KBM-7 (cell line): ENCODE measurements at places on chromosomes 11 and 22.

DNA sequence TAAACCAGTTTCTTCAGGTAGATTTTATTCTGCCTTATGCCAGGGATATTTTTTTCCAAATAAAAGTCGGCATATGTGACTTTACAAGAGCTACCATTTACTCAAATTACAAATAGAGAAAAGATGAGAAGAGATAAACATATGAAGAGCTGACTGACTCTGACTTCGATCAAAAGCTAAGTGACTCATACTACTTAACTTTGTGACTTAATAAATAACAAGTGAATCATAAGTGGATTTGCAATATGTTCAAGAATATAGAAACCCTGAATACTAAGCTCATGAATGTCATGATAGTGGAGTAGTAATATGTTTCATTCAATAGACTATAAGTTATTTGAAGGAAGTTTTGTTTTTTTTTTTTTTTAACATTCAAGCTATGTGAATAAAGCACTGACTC, 130.5 kb upstream of the ANO3 start:
- no peak for DNase-seq

GRCh38 chr22:20729194-20729593, 44.7 kb upstream of the SERPIND1 start:
- no peak for DNase-seq

DNA sequence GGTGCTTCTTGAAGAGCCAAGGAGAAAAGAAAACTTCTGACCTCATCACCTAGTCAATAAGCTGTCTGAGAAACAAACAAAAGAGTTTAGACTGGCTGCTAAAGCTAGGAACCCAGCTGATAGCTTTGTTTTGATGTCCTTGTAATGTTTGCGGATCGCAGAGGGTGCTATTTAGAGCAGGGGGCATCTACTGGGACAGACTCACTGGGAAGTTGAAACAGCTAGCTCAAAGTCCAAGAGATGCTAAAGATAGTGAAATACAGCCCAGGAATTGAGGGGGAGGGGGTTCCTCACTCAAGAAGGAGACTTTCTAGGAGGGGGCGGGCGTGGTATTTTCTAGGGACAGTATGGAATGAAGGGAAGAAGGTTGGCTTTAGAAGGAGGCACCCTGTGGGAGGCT, 18.9 kb downstream of the ZBTB16 start:
- no peak for DNase-seq

DNA sequence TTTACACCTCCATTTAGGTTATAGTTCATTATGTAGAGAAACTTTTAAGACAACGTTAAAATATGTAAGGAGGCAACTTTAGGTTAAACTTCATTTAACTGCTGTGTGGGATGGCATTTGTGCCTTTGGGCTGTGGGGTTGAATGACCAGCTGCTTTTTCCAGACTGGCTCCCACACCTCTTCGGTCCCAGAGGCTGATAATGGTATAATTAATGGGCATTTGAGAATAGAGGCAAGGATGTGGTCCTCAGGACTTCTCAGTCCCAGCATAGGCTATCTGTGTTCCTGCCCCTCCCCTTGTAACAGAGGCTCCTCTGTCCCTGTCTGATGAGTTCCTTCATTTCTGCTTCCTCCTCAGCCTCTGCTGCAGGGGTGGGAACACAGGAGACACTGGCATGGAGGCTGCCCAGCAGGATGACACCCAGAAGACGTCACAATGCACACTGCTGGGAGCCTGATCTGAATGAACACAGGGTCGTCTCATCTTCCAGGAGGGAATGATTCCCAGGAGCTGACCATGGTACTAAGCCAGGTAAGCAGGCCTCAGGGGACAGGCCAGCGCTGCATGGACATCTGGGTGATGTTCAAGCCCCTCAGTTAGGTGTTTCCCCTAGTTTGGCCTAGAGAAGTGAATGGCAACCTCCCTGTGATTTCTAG, 17.1 kb upstream of the GNAZ start:
- no peak for DNase-seq

- peak; percentile 47 for DNase-seq
Observed at GRCh38 chr11:35006389-35007128, 90.1 kb downstream of the PDHX start.

DNA sequence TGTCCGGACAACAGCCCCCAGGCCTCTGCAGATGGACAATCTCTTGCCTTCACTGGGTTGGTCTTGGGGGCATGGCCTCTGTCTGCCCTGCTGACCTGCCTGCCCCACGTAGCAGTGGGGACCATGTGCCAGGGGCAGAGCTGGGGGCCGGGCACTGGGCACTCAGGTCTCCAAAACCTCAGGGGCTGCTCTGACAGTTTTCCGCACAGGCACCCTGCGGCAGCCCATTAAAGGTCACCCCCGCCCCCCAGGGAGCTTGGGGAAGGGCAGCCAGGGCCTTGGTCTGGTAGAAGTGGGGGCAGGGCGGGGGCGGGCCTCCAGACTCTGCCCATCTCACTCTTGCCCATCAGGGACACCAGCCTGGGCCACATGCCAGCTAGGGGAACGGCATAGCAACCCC, 49.9 kb downstream of the WNT7B start:
- DNase-seq, result no peak

DNA sequence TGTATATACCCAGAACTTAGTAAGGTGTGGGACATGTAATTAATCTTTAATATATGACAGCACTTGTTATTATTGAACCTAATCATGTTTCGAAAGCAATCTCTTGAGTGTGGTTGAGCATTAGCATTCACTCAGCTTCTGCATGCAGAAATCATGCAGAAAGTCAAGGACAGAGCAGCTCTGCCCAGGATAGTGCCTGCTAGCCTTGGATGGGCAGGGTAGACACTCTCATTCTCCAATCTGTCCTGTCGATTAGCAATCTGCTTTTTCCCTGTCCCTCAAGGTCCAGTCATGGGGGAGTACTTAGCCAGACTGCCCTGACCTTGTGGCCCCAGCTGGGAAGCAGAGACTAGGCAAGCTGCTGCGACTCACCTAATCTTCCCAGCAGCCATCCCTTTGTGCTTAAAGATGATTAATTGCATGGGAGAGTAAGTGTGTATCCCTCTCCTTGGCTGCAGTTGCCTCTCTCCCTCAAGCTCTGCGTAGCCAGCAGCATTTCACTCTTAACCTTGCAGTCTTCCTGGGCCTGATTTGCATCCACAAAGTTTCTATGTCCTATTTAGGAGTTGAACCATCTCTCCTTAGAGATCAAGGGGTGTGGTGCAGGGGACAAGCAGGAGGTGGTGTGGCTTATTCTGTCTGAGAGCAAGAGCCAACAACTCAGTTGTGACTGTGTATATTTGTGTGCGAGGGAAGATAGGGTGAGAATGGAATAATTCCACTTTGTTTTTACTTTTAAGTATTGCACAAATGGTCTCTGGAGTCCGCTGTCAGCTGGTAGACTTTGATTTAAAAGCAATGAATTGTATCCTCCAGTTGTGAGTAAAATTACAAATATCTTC, 101.4 kb downstream of the FDX1 start:
- no peak for DNase-seq

DNA sequence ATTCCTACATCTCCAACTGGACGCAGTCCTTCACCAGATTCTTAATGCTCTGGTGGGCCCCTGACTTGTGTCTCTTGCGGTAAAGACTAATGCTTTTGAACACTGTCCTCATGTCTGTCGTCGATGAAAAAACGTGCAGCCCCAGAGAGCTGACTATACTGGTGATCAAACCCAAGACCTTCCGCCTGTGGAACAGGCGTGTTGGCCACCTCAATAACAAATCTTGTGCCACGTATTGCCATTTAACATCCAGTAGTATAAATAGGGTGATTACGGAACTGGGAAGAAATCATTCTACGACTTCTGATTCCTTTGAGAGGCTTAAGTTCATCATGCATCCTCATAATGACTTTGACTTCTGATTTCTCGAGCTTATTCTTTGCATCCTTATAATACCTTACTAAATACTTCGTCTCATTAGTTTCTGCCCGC, 45.6 kb downstream of the OR4D9 start:
- DNase-seq, result no peak

- DNase-seq, result no peak
Observed at GRCh38 chr22:30782613-30783012, 87.9 kb downstream of the OSBP2 start.

GRCh38 chr22:22720724-22721261, 76.4 kb downstream of the GGTLC2 start:
- DNase-seq, result no peak

DNA sequence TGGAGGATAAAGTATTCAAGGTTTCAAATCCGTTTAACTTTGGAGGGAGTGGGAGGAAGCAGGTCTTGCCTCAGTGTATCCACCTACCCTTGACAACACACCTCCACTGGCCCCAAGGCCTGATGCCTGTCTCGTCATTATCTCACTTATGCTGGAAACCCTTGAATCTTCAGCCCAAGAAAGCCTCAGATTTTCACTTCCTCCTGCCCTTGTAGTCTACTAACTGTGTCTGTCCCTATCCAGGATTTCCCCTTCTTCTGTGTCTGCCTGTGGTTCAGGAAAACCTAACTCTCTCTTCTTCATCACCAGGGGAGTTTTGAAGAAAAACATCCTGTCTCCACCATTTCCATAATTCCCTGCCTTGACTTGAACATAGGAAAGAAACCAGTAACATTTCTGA, 56.1 kb downstream of the SYT9 start:
- DNase-seq, result no peak

DNA sequence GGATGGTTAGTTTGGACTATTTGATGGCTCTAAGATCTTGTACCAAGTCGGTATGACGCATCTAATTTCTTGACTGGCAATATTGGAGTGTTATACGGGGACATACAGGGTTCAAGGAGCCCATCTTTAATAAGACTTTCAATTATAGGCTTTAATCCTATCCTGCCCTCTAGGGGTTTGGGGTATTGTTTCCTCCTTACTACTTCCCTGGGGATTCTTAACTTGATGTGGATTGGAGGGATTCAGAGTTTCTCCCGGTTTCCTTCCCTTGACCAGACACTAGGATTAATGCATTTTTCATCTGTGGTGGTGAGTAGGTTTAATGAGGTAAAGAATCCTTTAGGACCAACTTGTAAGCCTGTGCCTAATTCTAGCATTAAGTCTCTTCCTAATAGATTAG, 18.8 kb downstream of the CYP2D6 start:
- DNase-seq, result no peak

GRCh38 chr11:134270250-134270714, 5.9 kb upstream of the GLB1L3 start:
- DNase-seq, result peak; percentile 39

- no peak for DNase-seq
Observed at GRCh38 chr11:65855927-65856363, 2.0 kb downstream of the CFL1 start.

DNA sequence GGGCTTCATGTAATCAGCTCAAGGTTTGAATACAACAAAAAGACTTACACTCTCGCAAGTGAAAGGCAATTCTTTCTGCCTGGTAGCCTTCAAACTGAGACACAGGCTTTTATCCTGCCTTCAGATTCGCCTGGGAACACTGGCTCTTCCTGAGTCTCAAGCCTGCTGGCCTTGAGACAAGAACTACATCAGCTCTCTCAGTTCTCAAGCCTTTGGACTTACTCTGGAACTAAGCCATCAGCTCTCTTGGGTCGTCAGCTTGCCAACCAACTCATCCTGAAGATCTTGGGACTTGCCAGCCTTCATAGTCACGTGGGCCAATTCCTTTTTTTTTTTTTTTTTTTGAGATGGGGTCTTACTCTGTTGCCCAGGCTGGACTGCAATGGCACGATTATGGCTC, 35.7 kb upstream of the LRRC10B start:
- no peak for DNase-seq

DNA sequence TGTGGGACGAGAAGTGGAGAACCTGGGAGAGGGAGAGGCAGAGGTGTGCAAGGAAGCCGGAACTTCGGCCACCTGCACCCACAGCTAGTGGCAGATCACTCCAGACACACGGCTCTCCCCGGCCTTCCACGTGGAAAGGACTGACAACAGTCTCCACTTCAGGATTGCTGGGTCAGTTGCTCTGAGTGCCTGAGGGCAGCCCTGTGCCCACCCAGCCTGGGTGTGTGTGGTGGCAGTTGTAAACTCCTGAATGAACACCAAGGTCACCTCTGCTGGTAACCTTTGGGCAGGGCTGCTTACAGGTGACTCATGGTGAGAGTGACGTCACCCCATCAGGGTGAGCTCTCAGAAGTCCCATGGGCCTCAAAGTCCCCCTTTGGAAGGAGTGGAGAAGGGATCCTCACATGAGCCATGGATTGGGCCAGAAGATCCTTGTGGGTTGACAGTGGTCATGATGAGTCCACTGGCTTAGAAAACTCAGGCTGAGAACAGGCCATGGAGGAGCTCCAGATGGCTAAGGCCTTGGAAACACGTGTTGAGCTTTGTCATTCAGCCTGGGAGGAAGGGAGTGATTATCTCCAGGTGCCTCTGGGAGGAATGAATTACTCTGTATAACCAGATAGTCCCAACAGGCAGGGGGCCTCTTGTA, 71.3 kb downstream of the BCR start:
- DNase-seq, result no peak

DNA sequence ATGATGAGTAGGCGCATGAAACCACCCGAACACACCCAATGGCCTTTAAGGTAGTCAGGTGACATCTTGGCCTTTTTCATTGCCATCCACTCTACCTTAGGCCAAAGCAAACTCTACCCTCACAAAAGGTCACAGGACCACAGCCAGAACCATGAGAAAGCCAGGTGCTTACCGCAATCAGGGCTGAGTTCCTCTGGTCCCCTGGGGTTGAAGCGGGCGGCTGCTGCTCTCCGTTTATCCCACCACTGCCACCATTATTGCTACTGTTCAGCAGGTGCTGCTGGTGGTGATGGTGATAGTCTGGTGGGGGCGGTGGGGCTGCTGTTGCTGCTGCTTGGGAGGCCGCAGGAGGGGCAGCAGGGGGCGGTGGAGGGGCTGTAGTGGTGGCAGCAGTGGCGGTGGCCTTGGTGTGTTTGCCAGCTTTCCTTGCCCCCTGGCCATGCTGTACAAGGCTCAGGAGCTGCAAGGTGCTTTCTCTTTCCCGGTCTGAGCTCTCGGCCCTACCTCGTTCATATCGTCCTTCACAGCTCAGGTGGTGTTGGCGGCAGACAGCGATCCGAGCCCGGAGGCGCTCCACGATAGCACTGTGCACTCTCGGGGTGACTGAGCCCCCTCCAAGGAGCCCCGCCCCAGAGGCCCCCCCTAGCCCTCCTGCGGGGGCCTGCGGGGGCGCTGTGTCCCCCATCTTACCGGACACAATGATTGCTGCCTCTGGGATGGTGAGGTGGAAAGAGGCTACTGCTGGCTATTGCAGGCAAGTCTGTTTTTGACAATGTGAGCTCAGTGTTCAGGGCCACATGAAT, 1.6 kb downstream of the MAML2 start:
- DNase-seq, result peak; percentile 17
